Smooth muscle cell of trachea (primary cell): ENCODE measurements at places on chromosomes 3 and 15. TPM values are rescaled to one million over a fixed set of nuclear protein-coding genes. Genes with fewer than 3 reads are reported as not detected.

Gene PYGO1
- total RNA-seq = 9.0 and 11.2 TPM in 2 replicates

Gene SLC4A7
- total RNA-seq = 269 and 368 TPM in 2 replicates

Gene FAM219B
- total RNA-seq = 43.1 and 59.2 TPM in 2 replicates

Gene ALS2CL
- 0.87 and 2.5 TPM in 2 replicates for total RNA-seq

Gene RLBP1
- total RNA-seq = not detected in 2 replicates

Gene SOX14
- not detected in 2 replicates for total RNA-seq

Gene PDCD7
- 25.3 and 26.1 TPM in 2 replicates for total RNA-seq

Gene PLAAT1
- not detected in 2 replicates for total RNA-seq

Gene TP53BP1
- total RNA-seq = 97.1 and 101 TPM in 2 replicates

Gene BOC
- total RNA-seq = 3.3 and 8.6 TPM in 2 replicates

Gene SEMA3G
- total RNA-seq = under 0.01 and 0.15 TPM in 2 replicates

Gene PPP2R3A
- 16.7 and 20.5 TPM in 2 replicates for total RNA-seq

Gene GOLGA8T
- not detected in 2 replicates for total RNA-seq

Gene CFAP92
- 0.17 TPM in 1 of 2 replicates, not detected in the other for total RNA-seq

Gene SNX22
- 0.50 and 0.58 TPM in 2 replicates for total RNA-seq

Gene CKMT1B
- not detected in 2 replicates for total RNA-seq

Gene ITPKA
- 5.3 and 5.5 TPM in 2 replicates for total RNA-seq

Gene AGTR1
- 2.3 and 3.3 TPM in 2 replicates for total RNA-seq

Gene RASGRP1
- under 0.01 TPM in 2 replicates for total RNA-seq

Gene ATP13A4
- total RNA-seq = 0.33 and 0.58 TPM in 2 replicates

Gene GATA2
- 1.6 and 2.6 TPM in 2 replicates for total RNA-seq

Gene IMP3
- 74.8 and 75.0 TPM in 2 replicates for total RNA-seq

Gene CX3CR1
- total RNA-seq = not detected in 2 replicates

Gene RTP4
- total RNA-seq = 2.8 and 3.3 TPM in 2 replicates
